ENCODE measurements at places on chromosomes 6 and 20.

GRCh38 chr20:59159091-59159490 lies 4.5 kb upstream of the ZNF831 start:
- no peak for DNase-seq

DNA sequence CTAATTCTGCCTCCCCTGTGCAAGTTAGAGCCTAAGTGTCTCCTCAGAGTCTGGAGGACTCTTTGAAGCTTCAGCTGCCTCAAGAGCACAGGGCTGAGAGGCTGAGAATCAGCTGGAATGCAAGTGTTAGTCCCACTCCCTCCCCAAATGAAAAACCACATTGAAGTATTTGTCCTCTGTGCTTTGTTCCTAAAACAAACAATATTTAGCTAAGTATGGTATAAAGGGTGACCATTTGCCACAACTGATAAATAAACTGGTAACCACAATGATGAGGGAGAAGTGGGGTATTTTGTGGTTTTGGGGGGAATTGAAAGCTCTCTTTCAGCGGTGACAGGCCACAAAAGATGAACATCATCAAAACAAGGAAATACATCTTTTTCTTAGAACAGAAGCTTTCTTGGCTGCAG lies 91.7 kb upstream of the HDDC2 start:
- DNase-seq: no peak

DNA sequence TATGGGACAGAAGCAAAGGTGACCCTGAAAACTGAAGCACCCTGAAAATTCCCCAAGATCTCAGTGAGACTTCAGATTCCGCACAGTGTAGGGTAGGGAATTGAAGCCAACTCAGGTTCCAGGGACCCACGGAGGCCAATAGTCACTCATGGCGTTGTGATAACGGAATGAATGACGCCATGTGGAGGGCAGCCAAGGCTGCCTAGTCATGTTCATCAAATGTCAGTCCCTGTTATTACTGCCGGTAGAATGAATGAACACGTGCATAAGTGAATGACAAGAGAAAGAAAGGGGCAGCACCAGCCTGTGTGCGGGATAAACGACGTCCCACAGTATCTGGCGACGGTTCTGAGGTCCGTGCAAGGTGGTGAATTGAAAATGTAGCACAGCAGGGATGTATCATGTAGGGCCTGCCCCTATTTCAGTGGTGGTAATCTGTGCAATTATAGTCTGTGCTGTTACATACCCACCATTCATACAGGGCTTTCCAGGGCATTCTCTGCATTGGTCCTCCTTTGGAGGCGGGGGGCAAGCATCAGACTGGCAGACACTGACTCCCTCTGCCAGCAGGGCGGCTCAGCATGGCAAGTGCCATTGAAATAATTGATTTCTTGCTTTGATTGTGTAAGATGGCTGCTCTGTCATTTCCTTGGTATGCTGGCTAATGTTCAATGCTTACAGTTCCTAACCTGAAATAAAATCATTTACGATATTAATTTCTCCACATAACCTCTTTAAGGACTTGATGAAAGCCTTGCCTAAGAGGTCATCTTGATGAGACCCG lies 386.9 kb downstream of the CDH4 start:
- DNase-seq: no peak

DNA sequence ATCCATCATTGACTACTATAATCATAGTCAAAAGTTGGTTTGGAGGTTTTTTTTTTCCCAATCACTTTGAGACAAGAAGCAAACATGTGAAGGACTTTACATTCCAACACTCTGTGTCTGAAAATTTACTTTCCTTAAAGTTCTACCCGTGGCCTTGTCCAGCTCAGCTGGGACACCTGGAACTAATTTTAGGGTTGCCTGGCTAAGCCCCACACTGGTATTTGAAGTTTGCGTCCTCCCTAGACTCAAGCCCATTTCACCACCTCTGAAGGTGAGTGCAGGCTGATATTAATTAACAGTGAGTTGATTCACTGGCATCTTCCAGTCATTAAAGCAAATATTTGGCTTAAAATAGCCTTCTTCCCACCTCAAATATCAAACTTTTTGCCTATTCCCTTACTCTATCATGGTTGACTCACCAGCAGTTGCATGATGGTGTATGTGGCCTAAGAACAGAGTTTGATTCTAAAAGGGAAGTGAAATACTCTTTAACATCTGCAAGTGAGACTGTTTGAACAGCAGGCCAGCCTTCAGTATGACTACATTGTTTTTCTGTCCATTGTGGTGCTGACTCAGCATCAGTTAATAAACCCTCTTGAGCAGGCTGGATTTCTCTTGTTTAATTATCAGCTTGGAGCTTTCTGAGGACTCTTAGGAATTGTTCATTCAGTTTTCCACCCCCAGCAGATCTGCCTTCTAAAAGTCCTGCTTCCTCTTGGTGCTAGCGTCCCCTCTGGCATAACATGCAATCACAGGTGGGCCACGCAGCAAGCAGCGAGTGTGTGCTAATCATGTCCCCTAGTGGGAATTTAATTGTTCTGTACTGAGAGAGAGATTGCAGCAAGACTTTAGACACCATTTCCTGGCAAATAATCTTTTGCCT lies 1.8 kb upstream of the PRDM1 start:
- no peak for DNase-seq

GRCh38 chr20:56004007-56004406 lies 1.3 kb downstream of the CBLN4 start:
- DNase-seq: no peak

GRCh38 chr20:41265938-41266337 lies 51.6 kb downstream of the ZHX3 start:
- DNase-seq: no peak

GRCh38 chr6:143397227-143398222 lies 53.0 kb downstream of the ADAT2 start:
- no peak for DNase-seq

- DNase-seq: no peak
These were observed 241.4 kb downstream of the IBTK start for GRCh38 chr6:82006027-82006738.

Measured in esophagus squamous epithelium (tissue), 5 donors.